ENCODE measurements at places on chromosomes 1 and 21.
A peak's percentile ranks its signal among the peaks of the same experiment; 100 is the strongest.

DNA sequence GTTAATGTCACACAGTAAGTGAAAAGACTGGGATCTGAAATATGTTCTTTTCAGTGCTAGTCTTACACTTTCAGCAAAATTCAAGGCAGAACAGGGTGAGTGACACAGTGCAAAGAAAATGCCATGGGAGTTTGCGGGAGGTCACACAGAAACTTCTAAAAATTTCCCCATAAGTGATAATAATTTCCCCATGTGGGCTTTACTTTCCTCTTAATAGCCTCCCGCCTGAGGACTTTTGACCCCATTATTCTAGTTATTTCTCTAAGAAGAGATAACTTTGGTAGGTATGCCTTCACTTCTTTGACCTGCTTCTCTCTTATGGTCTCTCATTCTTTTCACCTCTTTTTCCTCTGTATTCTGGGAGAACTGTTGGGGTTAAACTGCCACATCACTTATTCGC is 8.1 kb upstream of the DNAH14 start:
- no peak for DNase-seq

GRCh38 chr1:222370081-222370912 is 177.6 kb downstream of the HHIPL2 start:
- peak; percentile 31 for DNase-seq

- peak; percentile 35 for DNase-seq
Observed at GRCh38 chr1:201916649-201917249, 28.1 kb downstream of the SHISA4 start.

DNA sequence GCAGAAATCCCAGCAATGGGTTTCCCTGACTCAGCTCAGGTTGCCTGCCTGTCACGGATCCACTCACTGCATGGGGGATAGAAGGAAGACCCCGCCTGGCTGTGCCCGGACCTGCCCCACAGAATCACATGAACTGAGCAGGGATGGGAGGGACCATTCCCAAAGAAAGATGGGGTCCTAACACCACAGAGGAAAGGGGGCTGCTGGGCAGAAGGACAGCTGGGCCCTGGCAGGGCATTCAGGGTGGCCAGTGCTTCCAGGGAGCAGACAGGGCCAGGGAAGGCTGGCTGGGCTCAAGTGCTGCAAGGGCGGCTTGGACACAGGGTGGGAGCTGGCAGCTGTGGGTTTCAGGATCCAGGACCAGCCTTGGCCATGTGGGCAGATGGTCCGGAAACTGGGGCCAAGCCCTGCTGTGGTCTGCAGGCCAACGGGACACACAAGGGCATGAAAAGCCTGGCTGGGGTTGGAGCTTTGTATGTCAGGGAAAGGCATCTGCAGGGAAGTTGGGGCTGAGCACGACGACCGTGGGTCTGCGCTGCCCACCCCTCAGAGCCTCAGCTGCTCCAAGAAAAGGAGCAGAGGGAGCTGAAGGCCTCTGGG is 723.9 kb downstream of the PTPRU start:
- no peak for DNase-seq

DNA sequence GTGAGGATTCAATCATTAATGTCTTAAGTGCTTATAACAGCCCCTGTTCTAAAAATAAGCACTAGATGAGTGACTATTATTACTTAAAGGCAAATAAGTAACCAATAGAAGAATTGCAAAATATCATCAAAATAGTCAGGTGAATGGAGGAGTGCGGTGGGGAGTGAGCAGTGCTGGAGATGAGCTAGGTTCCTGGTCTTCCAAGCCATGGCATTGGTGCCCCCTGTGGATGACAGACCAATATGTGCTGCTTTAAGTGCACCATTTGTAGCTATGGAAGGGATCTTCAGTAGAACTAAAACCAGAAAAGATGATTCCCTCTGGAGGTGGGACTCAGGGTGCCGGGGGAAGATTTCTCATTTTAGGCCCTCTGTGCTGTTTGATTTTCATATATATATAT is 46.1 kb upstream of the SLC30A1 start:
- DNase-seq: peak; percentile 57

DNA sequence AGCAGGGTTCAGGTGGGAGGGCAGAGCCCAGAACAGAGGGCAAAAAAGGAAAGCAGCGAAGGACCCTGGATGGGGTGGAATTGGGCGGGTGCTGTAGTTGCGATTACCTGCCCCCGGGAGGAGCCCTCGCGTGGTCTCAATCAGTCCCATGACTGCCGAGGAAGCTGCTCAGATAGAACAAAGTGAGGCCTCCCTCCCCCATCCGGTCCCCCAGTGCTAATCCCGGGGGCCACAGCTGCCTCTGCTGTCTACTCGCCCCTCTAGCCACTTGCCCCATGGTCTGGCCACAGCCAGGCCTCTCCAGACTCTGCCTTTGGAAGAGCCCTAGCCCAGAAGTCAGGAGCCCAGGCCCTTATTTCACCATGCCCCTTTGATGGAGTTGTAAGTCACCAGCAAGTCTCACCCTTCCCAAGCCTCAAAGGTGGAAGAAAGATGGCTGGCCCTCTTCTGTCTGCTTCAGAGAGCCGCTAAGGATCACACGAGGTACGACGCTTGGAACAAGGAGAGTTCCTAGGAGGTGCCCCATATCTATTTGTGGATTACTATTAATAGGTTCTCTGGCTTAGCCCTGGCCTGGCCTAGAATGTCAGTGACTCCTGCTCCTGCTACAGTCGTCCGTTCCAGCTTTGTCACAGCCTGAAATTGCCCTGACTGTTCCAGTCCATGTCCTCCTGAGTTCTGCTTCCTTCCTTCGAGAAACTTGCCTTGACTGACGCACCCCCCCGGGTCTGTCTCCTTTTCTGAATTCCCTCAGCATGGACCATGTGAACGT is 16.4 kb downstream of the ECHDC2 start:
- no peak for DNase-seq

DNA sequence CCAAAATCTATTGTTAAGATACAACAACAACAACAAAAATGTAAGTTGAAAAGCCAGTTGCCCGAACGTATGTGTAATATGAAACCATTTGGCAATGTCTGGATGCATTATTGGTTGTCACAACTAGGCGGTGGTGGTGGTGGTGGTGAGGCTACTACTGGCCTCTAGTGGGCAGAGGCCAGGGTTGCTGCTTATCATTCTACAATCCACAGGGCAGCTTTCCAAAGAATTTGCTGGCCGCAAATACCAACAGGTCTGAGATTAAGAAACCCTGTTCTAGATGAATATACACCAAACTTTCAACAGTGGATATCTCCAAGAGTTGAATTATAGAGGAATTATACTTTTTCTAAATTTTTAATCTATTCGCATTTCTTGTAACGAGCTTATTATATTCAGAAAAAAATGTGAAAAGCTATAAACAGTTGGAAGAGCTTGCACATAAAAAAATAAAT is 26.8 kb upstream of the ZNF697 start:
- DNase-seq: peak; percentile 67

- no peak for DNase-seq
Observed at GRCh38 chr1:1926886-1927660, 8.0 kb upstream of the TMEM52 start.

DNA sequence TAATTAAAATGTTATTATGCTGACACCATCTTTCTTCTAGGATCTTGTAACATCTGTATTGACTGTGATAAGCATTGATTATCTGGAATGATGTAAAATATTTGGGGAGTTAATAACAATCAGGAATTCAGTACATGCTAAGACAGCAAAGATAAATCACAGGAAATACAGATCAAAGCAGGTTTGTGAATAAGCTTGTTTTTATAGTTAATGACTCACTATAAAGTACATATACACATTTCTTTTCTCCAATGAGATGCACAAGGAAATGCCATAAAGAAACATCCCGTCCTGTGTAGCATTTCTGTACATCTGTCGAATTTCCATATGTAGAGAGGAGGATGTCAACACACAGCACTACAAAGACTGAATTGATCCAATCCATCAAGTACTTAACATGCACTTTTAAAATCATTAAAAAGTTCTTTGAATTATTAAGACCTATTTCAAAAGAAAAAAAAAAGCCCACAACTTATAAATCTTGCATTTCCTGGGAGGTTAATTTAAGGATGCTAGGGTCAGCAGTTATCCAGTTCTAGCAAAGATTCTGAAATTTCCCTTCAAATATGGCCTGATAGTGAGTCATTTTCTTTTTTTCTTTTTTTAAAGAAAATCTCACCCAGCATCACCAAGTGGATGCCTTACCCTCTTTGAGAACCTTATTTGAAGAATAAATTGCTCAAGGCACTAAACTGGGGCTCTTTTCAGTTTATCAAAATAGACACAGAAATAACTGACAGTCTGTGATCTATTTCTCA is 243.2 kb upstream of the NR5A2 start:
- DNase-seq: peak; percentile 86

DNA sequence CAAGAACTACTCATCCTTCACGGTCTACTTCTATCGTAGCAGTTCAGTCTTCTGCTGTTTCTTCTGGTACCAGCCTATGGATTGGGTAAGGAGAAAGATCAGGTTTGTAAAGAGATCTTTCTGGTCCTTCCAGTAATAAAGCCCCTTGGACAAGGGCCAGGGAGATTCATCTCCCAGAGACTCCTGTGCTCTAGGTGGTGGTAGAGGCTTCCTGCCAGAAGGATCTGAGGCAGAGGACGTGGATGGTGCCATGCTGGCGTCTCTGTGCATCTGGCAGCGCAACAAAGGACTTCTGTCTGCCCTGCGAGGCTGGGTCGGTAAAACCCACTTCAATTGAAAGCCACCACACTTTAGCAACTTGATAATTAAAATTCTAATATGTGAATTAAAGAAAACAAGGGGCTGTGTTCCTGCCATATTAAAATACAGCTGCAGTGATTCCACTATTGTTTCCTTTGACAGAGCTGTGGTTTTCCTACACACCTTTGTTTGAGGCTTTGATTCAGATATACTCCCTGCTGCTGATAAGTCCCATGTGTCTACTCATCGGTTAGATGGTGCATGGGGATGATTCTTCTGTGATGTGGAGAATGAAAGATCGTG is 73.6 kb downstream of the ROR1 start:
- DNase-seq: peak; percentile 12

DNA sequence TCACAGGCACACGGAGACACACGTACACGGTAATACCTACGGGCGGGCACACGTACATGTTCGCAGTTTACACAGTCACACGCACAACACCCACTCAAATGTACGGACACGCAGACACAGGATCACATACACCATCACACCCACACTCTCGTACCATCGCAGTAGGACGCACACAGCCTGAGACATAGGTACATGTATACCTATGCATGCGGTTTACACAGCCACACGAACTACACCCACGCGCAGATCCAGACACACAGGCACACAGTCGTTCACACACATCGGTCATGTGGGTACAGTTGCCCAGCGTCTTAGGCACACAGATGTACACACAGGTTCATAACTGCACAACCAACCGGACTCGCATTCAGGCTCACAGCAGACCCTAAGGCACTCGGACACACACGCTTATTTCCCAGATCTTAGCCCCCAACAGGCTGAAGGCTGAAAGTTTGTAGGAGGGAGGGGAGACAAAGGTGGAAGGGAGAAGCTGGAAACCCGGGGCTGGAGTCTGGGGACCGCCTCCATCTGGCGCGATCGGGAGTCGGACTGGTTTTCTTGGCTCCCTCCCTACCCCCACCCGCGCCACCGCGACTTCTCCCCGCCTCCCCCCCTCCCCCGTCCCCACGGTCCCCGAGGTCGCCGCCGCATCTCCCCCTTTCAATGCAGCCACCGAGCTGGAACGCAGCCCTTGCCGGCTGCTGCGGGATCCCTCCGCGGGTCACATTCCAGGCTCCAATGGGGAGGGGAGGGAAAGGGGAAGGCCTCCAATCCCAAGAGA is 51.9 kb upstream of the SYNC start:
- peak; percentile 61 for DNase-seq

DNA sequence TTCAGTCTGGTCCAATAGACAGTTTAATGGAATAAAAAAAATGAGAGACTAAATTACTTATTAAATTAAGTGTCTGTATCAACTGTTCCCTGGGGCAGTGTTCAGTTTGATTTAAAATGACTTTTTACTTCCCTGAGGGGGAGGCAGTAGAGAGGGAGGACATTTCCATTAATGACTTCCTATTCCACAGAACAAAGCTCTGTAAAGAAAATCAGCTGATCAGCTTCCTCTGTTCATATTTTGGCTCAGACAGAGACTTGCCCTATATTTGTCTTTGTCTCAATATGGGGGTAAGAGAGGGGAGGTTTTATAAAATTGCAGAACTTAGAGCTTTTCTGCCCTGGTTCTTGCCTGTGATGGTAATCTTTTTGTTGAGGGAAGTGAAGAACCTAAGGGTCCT is 8.4 kb downstream of the CFAP126 start:
- DNase-seq: no peak

DNA sequence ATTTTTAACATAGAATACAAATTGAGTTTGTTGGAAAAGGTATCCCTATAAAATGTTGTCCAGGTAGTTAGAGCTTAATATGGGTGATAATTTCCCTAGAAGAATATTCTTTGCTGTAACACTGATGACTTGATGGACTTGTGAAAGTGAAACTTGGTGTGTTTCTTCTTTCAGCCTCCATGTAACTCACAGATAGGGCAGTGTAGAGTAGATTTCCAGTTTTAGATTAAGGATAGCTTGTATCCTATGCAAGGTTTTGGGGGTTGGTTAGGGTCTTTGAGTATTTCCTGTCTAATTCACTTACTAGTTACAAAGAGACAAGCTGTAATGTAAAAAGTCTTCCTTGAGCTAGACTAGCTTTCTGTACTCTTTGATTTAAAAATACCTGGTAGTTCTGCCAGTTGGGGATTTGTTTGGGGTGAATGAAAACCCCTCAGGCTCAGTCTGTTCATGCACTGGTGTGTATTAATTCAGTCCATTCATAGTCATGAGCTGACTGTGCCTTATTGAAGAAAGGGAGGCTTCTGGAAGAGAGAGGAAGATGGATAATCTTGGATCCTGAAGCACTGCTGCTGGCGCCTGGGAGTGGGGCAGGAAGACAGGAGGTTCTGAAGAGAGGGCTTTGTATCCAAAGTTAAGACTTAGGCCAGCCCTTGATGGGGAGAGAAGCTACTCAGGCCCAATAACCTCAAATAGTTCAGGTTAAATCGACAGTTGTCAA is 83.6 kb downstream of the CAMTA1 start:
- DNase-seq: no peak

DNA sequence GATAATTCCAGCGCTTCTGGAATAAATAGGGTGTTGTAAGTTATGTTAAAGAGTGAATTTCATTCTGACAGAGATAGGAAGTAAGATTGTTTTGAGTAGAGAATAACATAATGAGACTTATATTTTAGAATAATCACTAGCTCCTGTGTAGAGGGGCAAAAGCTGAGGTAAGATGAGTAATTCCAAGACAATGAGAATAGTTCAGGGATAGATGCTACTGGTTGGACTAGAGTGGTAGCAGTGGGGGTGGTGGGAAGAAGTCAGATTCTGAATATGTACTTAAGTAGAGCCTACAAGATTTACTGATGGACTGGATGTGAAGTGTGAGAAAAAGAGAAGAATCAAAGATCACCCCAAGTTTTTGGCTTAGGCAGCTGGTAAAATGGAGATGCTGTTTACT is 23.3 kb upstream of the MOV10 start:
- no peak for DNase-seq

DNA sequence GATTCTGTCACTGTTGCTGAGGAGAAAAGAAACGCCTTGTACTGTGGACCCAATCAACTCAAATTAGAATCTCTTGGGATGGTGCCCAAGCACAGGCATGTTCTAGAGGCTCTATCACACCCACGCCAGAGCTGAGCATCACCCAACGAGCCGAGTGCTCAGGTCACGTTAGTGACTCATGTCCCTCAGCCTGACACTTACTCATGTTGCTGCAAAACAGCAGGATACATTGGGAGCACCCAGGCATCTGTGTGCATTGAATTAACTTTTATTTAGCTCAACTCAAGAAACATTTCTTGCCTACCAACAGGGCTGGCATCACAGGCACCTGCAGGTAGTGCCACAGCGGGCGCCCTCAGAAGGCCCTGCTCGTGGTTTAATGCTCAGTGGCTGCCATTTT is 149.8 kb downstream of the ETS2 start:
- DNase-seq: peak; percentile 94

Measured in bronchial epithelial cell (primary cell).